ENCODE measurements at places on chromosomes 11 and 22.

- DNase-seq, result peak; percentile 48
Observed at GRCh38 chr11:85886089-85887056, 31.2 kb downstream of the CCDC83 start.

GRCh38 chr11:112789481-112789880 is 171.7 kb upstream of the NCAM1 start:
- DNase-seq, result no peak

GRCh38 chr11:101567071-101567470 is 16.7 kb downstream of the TRPC6 start:
- no peak for DNase-seq

GRCh38 chr11:22473586-22473985 is 135.4 kb downstream of the SLC17A6 start:
- no peak for DNase-seq

GRCh38 chr11:96524475-96524874 is 134.7 kb downstream of the JRKL start:
- DNase-seq, result peak; percentile 29

GRCh38 chr11:72548463-72548862 is 114.1 kb upstream of the CLPB start:
- no peak for DNase-seq

DNA sequence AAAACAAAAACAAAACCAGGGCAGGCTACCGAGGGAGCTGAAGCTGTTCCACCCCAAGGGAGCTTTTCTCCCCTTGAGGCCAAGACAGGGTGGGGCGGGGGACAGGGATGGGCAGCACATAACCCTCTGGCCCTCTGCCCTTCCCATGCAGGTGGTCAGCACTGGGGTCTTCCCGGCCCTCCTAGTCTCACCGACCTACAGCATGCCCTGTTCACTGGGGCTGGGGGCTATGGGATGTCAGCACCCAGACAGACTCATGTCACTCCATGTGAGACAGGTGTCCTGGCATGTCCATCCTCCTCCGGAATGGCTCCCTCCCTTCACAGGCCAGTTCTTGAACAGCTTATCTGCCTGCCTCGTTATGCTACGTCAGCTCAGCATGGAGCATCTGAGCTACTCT is 51.7 kb downstream of the DSCAML1 start:
- no peak for DNase-seq

GRCh38 chr11:121351083-121351630 is 58.6 kb downstream of the SC5D start:
- no peak for DNase-seq

- no peak for DNase-seq
Observed at GRCh38 chr11:79226126-79226525, 214.7 kb downstream of the TENM4 start.

GRCh38 chr22:45977551-45978274 is 751 bp upstream of the WNT7B start:
- DNase-seq, result no peak

GRCh38 chr11:123707606-123708205 is 33.8 kb downstream of the ZNF202 start:
- peak; percentile 26 for DNase-seq

GRCh38 chr22:39623603-39624500 is 53.3 kb downstream of the CACNA1I start:
- DNase-seq, result no peak

DNA sequence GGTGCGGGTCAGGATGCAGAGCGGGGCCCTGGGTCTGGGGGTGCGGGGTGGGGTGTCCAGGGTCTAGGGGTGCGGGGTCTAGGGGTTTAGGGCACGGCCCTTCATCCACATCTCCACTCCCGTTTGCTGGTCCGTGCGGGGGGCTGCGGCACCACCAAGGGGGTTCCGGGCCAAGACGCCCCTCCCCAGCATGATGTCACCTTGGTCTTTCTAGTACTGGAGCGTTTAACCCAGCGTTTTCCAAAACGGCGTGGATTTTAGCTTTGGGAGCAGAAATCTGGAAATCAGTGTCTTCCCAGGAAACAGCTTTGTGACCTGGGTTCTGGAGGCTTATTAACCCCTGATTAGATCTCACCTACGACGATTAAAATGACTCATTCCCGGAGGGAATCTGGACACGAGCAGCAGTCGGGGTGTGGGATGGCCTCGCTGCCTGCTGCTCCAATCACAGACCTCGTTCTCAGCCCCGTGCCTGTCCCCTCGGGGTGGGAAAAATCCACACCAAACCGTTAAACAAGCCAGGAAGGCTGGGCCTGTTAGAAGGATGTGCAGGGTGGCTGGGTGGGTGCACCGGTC is 759 bp downstream of the AP2A2 start:
- DNase-seq, result peak; percentile 68

DNA sequence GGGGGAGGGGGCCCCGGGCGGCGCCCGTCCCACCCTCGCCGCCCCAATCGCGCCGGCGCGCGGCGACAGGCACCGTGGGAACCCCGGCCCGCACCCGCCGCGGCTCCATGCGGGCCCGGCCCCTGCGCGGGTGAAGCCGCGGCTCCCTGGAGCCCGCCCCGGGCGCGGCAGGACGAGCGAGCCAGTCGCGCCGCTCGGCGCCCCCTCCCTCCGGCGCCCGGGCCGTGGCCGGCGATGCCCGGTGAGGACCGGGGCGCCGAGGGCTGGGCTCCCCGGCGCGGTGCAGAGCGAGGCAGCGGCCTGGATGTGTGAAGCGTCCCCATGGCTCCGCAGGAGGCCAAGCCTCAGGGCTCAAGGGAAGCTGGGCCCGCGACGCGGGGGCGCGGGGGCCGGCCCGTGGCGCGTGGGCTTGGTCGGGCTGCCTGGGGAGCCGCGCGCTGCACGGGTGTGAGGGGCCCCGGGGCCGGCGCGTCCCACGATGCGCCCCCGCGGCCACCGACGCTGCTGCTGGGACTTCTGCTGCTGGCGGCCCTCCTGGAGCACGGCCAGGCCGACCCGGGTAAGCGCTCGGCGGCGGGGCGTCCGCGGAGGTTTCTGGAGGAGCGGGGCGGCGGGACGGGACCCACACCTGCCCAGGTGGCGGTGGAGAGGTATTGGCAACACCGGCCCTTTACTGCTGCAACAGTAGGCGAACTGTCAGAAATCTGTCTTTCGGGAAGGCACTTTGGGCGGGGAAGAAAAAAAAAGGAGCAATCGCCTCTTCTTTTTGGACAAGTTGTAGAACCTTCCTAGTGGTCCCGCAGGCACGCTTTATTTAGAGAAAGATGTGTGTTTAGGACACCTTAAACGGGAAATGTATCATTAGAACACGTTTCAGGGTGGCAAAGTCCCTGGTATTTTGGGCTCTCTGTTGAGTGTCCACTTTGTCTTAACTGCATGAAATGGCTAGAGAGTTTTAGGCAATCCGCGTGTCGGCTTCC is 119.4 kb downstream of the HIPK3 start:
- DNase-seq, result no peak

DNA sequence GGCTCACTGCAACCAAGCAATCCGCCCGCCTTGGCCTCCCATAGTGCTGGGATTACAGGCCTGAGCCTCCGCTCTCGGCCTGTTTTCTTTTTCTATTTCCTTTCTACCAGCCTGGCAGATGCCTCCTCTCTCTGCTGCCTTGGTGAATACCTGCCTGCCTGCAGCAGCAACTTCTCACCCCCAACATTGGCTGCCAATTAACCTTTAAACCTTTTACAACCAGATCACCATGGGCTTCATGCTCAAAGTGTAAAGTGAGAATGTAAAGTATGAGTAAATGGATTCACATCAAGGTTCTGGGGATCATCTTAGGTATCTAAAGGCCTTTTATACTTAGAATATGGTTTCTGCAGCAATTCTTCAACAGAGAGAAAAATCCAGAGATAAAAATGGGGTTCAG is 13.0 kb upstream of the FCHSD2 start:
- DNase-seq, result no peak

DNA sequence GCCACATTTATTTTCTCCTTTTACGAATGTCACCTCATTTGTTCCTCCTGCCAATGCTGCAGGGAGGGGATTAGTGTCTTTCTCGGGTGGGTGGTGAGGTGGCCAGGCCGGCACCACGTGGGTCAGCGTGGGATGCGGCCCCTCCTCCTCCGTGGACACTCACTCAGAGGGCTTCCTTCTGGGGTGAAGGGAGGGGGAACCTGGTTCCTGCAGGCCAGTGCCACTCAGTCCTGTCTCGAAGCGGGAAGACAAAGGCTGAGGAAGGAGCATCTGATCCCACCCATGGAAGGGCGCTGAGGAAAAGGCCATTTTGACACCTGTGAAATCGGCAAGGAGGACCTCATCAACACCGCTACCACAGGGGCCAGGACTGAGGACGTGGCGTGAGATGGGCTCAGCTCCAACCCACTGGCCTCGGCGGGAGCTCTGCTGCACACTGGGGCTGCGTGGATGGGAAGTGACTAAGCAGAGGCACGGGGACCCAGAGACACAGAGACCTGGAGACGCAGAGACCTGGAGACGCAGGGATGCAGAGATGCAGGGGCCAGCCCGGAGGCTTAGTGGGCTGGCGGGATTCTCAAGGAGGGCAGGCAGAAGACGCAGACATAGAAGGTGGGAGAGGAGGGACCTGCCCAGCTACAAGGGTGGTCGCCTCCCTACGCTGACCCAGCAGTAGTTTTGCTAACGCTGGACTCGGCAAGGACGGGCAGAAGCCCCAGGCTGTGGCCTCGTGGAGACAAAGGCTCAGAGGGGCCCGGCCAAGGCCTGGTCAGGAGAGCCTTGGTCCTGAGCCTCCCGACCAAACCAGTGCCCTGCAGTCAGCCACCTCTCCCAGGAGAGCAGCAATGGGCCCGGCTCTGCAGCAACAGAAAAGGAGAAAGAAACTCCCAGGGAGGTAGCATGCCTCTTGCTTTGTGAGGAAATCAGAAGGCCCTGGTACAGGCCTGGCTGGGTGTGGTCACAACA is 1071.2 kb downstream of the BRD1 start:
- DNase-seq, result no peak

GRCh38 chr11:87493516-87493915 is 455.8 kb downstream of the TMEM135 start:
- DNase-seq, result peak; percentile 48

GRCh38 chr11:124934862-124935547 is 842 bp downstream of the HEPACAM start:
- peak; percentile 95 for DNase-seq

DNA sequence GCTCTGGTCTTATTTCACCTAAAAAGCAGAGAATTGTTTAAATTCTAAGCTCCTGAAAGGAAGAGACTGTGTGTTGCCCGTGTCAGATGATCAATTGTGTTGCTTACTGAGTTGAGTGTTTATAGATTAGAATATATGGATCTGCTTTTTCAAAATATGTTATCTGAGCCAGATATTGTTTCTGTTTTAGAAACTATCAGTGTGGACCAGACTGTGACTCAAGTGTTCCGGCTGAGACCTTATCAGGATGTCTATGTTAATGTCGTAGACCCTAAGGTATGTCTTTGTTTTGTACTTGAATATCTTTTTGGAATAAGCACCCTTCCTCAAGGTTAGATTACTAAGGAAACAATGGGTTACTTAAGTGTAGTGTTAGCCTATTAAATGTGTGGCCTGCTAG is 11.0 kb downstream of the DEPDC5 start:
- no peak for DNase-seq

GRCh38 chr22:47380692-47381091 is 618.2 kb downstream of the TBC1D22A start:
- DNase-seq, result no peak

DNA sequence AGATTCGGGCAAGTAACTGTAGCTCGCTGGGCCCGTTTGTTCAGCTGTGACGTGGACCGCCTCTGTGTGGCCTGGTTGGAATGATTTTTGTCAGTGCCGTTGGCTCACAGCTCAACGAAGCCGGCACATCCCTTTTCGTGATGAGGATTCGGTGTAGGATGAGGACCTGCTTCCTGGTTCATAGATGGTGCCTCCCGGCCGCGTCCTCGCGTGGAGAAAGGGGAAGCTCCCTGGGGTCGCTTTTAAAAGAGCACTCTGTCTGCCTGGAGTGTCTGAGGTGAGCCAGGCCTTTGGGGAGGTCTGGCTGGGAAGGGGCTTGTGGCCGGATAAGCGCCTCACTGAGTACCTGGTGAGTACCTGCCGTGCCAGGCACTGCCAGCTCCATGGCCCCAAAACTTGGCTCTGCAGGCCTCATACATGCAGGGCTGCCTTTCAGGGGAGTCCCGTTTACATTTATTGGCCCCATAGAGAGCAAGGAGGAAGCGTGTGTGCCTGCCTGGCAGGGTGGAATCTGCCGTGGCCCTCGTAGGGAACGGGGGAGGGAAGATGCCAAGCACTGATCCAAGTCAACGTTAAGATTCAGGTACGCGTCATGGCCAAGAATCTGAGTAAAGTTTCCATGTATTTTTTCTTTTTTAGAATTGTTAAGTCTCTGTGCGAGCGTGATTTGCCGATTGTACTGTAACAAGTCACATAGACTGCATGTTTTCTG is 88.4 kb downstream of the ARHGAP8 start:
- no peak for DNase-seq

DNA sequence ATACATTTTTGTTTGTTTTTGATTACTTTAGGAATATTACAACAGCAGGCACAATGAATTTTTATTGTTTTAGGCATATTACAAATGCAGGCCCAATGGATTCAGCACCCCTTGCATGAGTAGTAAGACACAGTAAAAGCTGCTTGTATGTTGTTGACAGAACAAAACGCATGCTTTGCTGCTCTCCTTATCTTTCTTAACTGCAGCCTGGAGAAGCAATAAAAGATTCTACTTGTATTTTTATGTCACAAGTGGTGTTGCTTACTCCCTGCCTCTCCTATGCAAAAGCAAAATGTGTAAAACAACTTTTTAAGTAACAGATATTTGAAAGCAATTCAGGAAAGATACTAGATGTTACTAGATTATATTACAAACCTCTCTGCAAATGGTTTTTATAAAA is 73.9 kb downstream of the TRPC6 start:
- no peak for DNase-seq

DNA sequence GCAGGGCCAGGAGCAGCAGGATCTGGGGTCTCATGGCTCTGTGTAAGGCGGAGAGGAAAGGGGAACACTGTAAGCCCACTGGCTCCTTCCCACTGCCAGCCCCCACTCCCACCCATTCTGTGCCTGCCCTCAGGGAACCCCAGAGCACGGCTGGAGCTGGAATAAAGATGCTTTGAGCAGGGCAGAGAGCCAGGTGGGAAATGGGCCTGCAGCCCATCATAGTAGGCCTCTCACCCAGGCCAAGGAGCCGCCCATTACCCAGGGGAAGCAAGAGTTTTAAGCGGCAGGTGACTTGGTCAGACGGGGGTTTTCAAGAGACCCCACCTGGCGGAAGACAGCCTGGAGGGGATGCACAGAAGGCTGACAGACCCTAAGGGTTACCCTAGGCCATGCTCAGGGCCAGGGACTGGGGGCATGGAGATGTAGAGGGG is 4.6 kb downstream of the LRRC32 start:
- no peak for DNase-seq

DNA sequence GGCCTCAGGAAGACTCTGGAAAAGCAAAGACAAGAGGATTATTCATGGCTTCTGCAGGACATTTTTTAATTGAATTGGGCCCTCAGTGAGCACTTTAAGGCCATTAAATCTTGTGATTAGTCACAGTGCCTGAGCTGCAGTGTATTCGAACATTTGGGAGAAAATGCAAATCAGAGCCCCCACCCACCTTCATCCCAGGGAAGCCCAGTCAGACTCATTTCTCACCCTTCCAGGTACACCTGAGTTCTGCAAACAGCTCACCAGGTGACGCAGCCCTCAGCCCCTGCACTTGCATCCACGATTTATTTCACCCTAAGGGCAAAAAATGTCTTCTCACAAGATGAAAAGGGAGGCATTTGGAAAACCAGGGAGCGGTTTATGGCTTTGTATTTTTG is 128.7 kb downstream of the MPPED1 start:
- DNase-seq, result no peak
